Pancreas (tissue), 10 donors: ENCODE measurements at places on chromosomes 5 and 9. TPM values are rescaled to one million over a fixed set of nuclear protein-coding genes. Genes with fewer than 3 reads are reported as not detected.

DNA sequence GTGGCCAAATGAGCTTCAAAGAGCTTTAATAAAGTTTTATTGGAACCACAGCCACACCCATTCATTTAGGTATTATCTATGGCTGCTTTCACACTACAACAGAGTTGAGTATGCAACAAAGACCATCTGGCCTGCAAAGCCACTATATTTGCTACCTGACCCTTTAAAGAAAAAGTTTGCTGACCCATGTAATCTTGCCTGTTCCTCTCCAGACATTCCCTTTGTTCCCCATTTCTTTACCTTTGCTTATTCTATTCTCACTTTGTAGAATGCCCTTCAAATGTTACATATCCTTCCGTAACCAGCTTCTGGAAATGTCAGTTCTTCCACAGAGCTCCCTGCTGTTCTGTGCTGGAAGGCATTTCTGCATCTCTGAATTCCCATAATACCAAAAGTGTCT is 320.2 kb downstream of the TLE1 start:
- DNase-seq = no peak

Gene ROR2
- total RNA-seq = 0.79 TPM

Gene BTNL9
- 5.9 TPM for total RNA-seq

Gene RGMB
- total RNA-seq = 9.5 TPM

DNA sequence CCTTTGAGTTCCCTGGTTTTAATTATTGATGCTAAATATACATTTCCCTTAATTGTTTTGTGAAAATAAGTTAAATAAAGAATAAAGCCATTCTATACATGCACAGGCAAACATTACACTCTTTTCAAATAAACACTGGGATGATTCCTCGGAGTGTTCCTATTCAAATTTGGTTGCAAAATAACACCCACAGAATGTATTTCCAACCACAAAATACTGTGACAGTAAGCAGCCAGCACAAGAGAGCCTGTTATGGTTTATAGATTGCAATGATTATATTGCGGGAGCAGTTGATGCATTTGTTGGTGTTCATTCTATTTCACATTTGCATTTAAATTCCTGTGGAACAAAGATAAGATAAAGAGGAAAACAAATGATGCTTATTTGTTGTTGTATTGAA is 632.6 kb upstream of the WWC1 start:
- no peak for DNase-seq

Gene UNC13B
- total RNA-seq = 27.5 TPM

DNA sequence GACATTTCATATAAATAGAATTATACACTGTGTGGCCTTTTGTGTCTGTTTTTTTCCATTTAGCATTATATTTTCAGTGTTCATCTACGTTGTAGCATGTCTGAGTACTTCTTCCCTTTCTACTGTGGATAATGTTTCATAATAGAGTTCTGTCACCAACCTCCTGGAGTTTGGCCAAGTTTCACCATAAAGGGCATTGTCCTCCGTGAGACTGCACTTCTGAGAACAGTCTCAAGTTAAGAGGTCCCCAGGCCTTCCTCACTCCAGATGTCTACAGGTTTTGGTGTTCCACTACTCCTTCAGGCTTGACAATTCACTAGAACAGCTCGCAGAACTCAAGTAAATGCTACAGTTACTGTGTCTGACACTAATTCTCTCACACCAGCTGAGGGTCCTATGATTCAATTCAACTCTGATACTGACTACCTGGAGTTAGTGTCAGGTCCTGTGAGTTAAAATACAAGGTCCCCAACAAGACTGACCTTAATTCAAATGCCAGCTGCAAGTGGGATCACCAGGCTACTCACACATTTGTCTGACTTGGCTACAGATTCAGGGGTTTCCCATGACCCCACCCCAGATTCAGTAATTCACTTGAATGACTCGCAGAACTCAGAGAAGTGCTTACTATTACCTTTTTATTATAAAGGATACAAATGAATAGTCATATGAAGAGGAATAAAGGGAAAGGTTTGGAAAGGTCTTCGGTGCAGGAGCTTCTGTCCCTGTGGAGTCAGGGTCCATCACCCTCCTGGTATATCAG is 31.1 kb downstream of the SLC35A4 start:
- no peak for DNase-seq

- DNase-seq = no peak
Observed at GRCh38 chr5:17832949-17833745, 198.9 kb downstream of the TAF11L14 start.

- no peak for DNase-seq
Observed at GRCh38 chr9:4292781-4293180, 7.1 kb downstream of the GLIS3 start.

GRCh38 chr5:145941448-145942130 is 5.2 kb downstream of the SH3RF2 start:
- DNase-seq = no peak

DNA sequence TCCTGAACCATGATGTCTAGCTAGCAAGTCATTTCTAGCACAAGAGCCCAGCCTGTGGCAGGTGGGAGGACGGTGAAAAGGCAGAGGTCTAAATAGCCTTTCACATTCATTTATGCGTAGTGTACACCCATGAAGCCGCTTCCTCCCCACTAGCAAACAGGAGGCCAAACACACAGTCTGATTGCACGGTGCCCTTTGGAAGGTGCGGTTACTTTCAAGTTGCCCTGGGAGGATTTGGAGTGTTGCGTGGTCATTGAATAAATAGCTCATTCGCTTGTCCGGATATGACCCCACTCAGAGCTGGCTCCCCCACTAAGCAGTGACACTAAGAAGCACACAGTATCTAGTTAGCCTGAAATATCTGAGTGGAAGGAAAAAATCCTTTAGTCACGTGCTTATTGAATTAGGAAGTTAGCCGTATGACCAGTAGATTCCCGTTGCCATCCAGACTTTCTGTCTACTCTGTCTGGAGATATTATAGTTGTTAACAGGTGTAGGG is 664 bp upstream of the ARSB start:
- no peak for DNase-seq

Gene LURAP1L
- total RNA-seq = 10.9 TPM

DNA sequence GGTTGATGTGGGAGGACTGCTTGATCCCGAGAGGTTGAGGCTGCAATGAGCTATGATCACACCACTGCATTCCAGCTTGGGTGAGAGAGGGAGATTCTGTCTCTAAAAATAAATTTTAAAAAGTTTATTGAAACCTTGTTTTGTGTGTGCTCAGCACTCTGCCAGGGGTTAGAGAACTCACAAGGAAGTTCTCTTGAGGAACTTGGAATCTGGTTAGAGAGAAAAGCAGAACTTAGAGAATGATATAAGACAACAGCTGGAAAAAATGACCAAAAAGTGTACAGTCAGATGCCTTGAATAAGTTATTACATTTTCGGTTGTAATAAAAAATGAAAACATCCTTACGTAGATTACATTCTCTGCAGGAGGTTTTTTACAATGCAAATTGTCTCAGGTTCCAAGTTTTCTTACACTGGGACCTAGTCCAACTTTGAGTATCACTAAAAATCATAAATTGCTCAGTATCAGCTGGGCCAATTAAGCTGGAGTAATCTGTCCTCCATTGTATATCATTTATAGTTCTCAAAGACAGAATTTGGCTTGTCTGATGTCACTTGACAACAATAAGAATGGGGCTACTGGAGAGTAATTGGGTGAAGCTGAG is 21.7 kb upstream of the TENT2 start:
- DNase-seq = no peak

Gene AGXT2
- total RNA-seq = not detected

GRCh38 chr9:83570359-83570758 is 32.2 kb upstream of the FRMD3 start:
- no peak for DNase-seq

Gene LTC4S
- 2.9 TPM for total RNA-seq
